Stimulated activated CD8-positive, alpha-beta memory T cell treated with anti-CD3 and anti-CD28 coated beads, Interleukin-15, amount 100 ng/mL, for 1 hour (primary cell): ENCODE measurements at places on chromosomes 6 and 20.

- DNase-seq = no peak
Observed at GRCh38 chr20:51385646-51386530, 156.6 kb downstream of the NFATC2 start.

GRCh38 chr6:125804264-125804663 is 13.5 kb downstream of the NCOA7 start:
- DNase-seq = no peak

DNA sequence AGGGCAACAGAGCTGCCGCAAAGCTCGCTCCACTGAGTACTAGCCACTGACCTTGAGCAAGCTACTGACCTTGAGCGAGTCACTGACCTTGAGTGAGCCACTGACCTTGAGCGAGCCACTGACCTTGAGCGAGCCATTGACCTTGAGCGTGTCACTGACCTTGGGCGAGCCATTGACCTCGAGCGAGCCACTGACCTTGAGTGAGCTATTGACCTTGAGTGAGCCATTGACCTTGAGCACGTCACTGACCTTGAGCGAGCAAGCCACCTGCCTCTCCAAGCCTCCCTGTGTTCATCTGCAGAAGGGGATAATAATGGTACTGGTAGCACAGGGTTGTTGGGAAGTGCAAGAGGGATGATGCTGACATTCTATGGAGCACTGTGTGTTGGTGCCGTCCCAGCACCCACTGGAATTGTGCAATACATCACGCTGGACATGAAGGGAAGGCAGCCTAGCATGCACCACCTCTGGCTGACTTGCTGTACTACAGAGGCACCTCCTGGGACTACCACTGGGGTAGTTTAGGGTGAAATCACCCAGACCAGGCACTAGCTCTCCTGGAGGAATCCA is 60.2 kb downstream of the CTCFL start:
- DNase-seq = no peak

- no peak for DNase-seq
Observed at GRCh38 chr20:15204234-15204633, 866.8 kb upstream of the FLRT3 start.

DNA sequence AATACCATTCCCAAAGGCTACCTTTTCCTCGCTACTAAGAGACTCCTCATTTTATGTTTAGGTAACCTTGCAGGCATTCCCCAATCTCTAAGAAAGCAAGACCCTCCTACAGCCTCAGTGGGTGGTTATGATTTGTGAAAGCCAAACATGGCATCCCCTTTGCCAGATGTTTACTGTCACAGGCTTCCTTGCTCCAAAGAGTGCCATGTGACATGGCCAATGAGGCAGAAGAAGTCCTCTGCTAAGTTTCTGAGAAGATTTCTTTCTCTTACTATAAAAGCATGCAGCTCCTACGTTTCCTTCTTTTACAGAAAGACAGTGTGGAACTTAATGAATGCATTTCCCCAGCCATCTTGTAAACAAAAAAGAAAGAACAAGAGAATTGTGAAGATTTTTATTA is 688.2 kb downstream of the TBC1D32 start:
- no peak for DNase-seq

DNA sequence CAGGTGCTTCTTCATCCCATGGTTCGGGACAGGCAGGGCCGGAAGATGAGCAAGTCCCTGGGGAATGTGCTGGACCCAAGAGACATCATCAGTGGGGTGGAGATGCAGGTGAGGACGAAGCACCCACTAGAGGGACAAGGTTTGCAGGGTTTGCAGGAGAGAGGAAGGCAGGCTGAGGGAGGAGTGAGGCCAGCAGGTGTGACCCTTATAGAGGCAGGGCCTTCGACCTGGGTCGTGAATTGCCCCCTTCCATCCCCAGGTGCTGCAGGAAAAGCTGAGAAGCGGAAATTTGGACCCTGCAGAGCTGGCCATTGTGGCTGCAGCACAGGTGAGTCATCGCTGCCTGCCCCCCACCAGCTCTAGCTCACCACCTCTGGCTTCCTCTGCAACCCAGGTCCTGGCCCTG is 8.4 kb downstream of the VARS2 start:
- DNase-seq = no peak
